HFFc6 (cell line): ENCODE measurements at places on chromosomes 5 and 9. TPM values are rescaled to one million over a fixed set of nuclear protein-coding genes. Genes with fewer than 3 reads are reported as not detected.

Gene FAM163B
- total RNA-seq = not detected in 2 replicates

Gene HTR1A
- not detected in 3 replicates for total RNA-seq

Gene HMCN2
- total RNA-seq = 0.02 to 0.05 TPM in 2 of 3 replicates, not detected in the other

GRCh38 chr5:156124708-156125107, 202.3 kb upstream of the SGCD start:
- DNase-seq = no peak

- DNase-seq = no peak
Measured at GRCh38 chr5:61311056-61311610, 20.9 kb upstream of the ZSWIM6 start.

- no peak for DNase-seq
Measured at GRCh38 chr5:102933721-102934459, 178.8 kb downstream of the PAM start.

DNA sequence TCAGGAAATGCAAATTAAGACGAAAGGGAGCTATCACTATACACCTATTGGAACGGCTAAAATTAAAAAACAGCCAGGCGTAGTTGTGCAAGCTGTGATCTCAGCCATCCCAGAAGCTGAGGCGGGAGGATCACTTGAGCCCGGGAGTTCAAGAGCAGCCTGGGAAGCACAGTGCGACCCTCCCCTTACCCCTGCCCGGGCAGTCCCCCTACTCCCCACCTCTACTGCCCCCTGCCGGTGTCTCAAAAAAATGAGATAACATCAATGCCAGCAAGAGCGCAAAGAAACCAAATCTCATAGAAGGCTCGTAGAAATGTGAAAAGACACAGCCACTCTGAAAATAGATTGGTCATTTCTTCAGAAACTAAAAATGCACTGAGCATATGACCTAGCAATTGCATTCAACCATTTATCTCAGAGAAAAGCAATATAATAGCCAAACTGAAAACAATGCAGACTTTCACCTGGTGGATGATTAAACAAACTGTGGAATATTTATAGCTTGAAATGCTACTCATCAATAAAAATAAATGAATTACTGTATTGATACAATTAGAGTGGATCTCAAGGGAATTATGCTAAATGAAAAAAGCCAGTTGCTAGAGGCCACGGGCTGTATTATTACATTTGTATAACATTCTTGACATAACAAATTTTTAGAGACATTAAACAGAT, 20.6 kb downstream of the OR2V2 start:
- no peak for DNase-seq

- peak; percentile 68 for DNase-seq
Measured at GRCh38 chr5:43007911-43008362, 32.2 kb downstream of the ANXA2R start.
